ENCODE measurements at places on chromosomes 3 and 15. TPM values are rescaled to one million over a fixed set of nuclear protein-coding genes. Genes with fewer than 3 reads are reported as not detected.

DNA sequence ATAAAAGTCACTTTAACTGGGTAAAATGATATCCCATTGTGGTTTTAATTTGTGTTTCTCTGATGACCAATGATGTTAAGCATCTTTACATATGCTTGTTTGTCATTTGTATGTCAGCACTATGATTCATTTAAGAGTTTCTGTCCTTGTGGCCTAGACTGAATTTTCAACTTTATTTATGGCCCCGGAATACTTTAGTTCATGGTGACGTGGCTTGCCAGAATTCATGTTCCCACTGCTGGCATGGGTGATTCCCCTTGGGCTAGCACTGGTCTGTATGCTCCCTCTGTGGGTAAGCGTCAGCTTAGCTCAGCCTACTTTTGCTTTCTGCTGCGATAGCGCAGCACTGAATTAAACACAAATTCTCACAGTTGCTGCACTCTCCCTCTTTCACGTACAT lies 436.3 kb upstream of the SGO1 start:
- DNase-seq: no peak

ULK3 gene
- 74.9 TPM for total RNA-seq

RBPMS2 gene
- not detected for total RNA-seq

DNA sequence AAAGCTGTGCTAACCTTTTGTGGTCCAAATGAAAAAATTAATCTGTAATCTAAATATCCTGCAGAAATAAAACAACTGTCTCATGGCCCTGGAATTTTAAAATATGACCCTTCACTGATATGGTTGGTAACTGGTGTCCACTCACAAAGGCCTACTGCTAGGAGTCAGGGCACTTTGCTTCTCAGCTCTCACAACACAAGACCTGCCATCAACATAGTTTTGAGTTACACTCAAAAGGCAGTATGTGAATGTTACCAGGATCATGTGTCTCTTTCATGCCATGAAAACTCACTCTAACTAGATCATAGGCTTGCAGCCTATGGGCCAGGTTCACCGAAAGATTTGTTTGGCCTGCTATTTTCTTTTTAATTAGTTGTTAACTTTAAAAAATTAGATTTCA lies 10.0 kb upstream of the MLF1 start:
- no peak for DNase-seq

- no peak for DNase-seq
These were observed 96.4 kb downstream of the ITPR1 start for GRCh38 chr3:4589475-4590097.

GRCh38 chr15:31004220-31004733 lies 12.8 kb upstream of the MTMR10 start:
- peak; percentile 61 for DNase-seq

Data from activated CD4-positive, alpha-beta memory T cell treated with anti-CD3 and anti-CD28 coated beads, Interleukin-2, amount 10 ng/mL, durations not matched to agents 7 days and 5 days (primary cell).